ENCODE measurements at places on chromosomes 2 and 18. TPM values are rescaled to one million over a fixed set of nuclear protein-coding genes. Genes with fewer than 3 reads are reported as not detected.

DNA sequence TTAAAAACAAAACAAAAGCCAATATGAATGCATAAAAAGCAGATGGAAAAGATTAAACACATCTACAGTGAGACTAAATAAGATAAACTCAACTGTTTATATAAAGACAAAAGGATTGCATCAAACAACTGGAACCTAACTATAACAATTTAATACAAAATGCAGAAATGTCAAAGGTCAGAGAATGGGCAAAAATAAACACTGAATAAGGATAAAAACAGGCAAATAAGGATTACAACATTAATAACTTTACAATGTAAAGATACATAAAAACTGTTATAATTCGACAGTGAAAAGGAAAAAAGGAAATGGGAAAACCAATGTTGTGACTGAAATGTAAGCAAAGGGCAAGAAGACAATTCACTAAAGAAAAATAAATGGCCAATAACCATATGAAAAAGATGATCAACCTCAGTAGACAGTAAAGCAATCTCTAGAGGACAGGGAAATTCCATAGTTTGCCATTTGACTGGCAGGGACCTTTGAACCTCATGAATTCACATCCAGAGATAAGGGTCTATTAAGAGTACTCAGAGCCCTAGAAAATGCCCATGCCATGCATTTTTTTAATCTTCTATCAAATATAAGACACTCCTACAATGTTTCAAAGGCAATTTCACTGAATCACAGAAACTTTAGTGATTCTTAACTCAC is 83.7 kb downstream of the TMEM131 start:
- no peak for DNase-seq

GRCh38 chr2:233101816-233102215 is 41.7 kb downstream of the INPP5D start:
- DNase-seq = no peak

SPAG16 gene
- 10.4 TPM for total RNA-seq

GRCh38 chr18:74066018-74066417 is 81.6 kb downstream of the FBXO15 start:
- peak; percentile 25 for DNase-seq

- DNase-seq = no peak
Observed at GRCh38 chr18:42281124-42281523, 326.1 kb downstream of the PIK3C3 start.

GRCh38 chr2:24906466-24906865 is 13.6 kb downstream of the ADCY3 start:
- DNase-seq = no peak

DNA sequence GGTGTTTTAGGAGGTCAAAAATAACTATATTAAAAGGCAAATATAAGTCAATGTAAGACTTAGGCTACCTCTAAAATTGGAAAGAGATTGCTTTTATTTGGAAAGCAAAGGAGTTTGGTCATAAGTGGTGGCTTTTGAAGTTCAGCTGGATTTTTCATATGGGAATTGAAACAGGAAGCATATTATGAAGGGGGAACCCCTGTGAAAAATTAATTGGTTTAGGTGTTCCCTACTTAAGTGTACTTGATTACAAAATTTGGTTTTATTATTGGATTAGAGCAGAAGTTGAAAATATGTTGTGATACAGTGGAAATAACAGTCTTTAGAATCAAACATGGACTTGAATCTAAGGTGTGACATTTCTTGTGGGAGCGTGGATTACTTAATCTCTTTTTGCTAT is 121.4 kb upstream of the TTC27 start:
- DNase-seq = no peak

DNA sequence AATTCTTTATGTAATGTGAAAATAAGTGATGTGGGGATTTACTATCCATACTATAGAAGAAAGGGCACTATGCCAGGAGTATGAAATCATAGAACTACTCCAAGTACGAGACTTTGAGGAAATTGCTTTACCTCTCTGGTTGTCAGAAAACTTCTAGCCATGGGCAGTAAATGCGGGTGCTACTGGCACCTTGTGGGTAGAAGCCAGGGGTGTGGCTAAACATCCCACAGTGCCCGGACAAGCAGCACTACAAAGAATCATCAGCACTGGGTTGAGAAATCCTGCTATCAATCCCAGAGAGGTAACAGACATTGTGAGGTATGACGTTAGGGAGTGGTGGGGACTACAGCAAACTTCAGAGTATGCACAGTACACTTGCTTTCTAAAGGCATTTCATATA is 453.5 kb upstream of the TNP1 start:
- no peak for DNase-seq

DNA sequence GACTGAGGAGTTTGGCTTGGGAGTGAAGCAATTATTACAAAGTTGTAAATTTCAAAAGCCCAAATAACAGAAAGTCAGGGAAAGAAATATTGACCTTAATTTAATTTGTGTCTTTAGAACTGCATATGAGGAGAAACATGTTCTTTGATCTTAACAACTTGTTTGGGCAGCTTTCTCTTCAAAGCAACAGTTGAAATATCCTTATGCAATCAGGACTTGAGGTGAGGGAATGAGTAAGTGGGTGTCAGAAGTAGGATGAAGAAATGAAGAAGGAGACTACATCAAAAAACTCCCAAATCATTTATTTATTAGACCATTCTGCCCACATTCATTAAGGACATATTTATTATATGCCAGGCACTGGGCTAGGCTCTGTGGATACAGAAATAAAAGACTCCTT is 129.4 kb downstream of the GCA start:
- no peak for DNase-seq

- DNase-seq = no peak
Observed at GRCh38 chr2:230208576-230208975, 11.2 kb downstream of the SP110 start.

DNA sequence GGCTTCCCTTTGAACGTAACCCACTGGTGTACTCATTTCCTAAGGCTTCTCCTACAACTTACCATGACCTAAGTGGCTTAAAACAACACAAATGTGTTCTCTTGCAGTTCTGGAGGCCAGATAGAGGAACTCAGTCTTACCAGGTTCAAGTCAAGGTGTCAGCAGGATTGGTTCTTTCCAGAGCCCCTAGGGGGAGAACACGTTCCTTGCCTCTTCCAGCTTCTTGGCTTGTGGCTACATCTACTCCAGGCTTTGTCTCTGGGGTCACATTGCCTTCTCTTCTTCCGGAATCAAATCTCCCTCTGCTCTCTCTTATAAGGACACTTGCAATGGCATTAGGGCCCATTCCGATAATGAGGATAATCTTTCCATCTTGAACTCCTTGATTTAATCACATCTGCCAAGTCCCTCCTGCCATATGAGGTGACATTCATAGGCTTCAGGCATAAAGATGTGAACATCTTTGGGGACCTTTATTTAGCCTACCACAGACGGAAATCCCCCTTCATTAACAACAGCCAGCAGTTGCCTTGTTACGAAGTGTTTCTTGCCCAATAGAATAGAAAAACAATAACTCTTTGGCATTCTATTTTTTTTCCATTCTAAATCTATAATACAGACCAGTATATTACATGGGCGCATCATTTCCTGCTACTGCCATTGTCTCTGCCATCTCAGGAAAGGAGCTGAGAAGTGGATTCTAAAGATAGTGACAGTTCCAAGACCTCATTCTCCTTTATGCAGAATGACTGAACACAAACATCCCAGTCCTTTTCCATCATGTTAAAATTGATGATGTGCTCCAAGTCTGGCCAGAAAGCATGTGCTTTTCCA is 362.0 kb downstream of the ZNF521 start:
- no peak for DNase-seq

DNA sequence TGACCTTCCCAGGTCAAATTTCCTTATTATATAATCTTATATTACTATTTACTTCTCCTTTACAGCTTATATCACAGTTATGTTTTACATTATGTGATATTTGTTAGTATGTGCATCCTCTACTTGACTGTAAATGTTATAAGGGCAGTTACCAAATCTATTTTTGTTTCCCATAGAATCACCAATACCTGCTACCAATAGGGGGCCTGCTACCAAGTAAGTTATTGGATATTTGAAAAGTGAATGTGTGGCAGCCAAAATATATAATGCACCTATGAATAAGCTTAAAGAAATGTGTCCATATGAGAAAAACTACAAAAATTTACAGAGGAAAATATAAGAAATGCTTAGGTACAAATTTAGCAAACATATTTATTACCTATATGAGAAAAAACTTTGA is 23.9 kb upstream of the CTAGE1 start:
- no peak for DNase-seq

ROCK2 gene
- 16.6 TPM for total RNA-seq

DNA sequence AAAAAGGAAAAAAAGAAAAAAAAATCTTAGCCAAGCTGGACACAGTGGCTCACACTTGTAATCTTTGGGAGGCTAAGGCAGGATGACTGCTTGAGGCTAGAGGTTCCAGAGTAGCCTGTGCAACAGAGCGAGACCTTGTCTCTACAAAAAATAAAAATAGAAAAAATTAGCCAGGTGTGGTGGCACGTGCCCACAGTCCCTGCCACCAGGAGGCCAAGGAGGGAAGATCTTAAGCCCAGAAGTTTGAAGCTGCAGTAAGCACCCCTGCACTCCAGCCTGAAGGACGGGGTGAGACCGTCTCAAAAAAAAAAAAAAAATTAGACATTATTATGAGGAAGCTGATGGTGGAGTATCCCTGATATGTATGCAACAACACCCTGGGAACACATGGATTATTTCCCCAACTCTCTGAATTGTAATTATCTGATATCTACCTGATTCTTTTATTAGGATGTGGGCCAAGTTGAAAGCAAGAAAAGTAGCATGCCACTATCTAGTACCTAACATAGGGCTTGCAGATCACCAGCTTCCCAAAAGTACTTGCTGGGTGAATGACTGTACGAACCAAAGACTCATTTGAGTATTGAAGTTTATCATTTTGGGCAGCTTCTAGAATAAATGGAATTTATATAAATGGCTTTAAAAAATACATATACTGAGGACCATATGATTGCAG is 140.9 kb downstream of the TCF4 start:
- no peak for DNase-seq

AP1S3 gene
- 12.1 TPM for total RNA-seq

GRCh38 chr2:101823347-101823791 is 125.9 kb downstream of the MAP4K4 start:
- DNase-seq = peak; percentile 81
